NCI-H2107 (cell line): ENCODE measurements at places on chromosomes 11 and 22.

- DNase-seq = no peak
These were observed 12.2 kb downstream of the MRGPRD start for GRCh38 chr11:68968306-68969250.

DNA sequence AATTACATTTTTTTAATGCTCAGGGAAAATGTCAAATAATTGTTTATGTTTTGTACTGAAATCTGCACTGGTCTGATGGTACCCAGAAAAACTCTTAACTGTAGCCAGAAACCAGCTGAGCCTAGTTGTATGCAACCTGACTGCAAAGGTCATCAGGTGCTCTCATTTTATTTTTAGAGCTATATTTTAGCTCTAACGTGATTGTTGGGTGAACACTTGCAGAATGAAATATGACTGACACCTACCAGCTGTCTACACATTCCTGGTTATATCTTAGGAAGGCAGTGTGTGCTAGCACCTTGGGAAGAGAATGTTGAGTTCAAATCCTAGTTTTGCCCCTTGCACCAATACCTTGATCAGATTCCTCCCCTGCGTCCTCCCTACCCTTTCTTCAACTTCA is 23.6 kb downstream of the PTPRJ start:
- DNase-seq = no peak

DNA sequence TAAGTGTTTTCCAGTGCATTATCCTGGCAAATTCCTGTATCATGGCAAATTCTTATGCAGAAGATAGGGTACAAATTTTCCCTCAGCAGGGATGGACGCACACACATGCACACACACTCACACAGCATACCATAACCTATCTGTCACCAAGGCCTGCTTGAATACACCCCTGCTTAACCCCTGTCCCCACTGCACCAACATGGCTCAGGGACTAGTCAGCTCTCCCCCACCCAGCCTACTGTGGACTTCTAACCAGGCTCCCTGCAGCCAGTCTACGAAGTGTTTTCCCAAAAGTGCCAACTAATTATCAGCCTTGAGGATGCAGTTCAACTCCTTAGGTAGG is 63.1 kb downstream of the RAB30 start:
- DNase-seq = no peak

- DNase-seq = no peak
These were observed 60.3 kb upstream of the PRODH start for GRCh38 chr22:18996376-18996900.

- no peak for DNase-seq
These were observed 8.1 kb downstream of the PRR33 start for GRCh38 chr11:1883346-1884302.

DNA sequence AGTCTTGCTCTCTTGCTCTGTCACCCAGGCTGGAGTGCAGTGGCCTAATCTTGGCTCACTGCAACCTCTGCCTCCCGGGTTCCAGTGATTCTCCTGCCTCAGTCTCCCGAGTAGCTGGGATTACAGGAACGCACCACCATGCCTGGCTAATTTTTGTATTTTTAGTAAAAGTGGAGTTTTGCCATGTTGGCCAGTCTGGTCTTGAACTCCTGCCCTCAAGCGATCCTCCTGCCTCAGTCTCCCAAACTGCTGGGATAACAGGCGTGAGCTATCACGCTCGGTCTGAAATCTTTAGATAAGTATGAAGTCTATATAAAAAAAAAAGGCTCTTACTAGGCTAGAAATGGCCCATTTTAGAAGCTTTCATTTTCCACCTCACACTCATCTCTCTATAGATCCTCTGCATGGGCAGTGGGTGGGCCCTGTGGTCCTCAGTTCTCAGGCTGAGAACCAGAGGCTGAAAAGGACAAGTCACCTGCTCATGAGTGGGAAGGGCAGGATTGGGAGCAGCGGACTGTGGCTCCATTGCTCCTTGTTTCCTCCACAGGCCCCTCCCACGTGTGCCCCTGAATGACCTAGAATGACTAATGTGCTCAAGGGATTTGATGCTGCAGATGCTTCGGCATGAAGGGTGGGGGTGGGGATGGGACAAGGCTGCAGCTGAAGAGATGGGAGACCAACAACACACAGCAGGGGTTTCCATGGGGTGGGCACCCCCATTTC is 19.8 kb upstream of the PRAME start:
- DNase-seq = no peak

DNA sequence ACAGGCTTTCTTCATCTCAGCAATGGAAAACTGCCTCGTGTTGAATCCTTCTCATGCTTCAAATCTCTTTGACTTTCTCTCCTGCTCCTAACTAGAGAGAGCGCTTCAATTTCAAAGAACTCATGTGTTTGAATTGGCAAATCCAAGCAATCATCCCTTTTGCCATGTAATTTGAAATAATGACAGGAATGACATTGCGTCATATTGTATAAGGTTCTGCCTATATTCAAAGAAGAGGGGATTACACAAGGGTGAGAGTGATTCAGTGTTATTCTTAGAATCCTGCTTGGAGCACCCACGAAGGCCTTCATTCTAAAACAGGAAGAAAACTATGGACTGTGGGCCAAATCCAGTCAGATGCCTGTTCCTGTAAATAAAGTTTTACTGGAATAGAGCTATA is 720.6 kb downstream of the JRKL start:
- no peak for DNase-seq

GRCh38 chr11:77345621-77346020 is 44.1 kb upstream of the GDPD4 start:
- no peak for DNase-seq

GRCh38 chr22:36734171-36735058 is 30.9 kb upstream of the CACNG2 start:
- no peak for DNase-seq

- no peak for DNase-seq
These were observed 881.3 kb downstream of the KCNA4 start for GRCh38 chr11:29135504-29135903.

DNA sequence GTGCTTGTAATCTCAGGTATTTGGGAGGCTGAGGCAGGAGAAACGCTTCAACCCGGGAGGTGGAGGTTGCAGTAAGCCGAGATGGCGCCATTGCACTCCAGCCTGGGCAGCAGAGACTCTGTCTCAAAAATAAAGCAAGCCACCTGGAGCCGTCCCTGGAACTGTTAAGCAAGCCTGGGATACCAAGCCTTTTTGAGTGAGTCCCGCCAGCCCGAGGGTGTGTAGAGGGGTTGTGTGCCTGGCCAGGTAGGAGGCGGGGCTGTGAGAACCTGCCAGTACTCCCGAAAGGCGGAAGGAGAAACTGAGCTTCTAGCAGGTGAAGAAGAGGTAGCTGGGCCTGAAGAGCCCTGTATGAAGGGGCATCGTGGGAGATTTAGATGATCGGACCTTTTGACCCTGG is 52.4 kb downstream of the TRIOBP start:
- DNase-seq = no peak

GRCh38 chr11:61102667-61103571 is 630 bp downstream of the CD5 start:
- no peak for DNase-seq

DNA sequence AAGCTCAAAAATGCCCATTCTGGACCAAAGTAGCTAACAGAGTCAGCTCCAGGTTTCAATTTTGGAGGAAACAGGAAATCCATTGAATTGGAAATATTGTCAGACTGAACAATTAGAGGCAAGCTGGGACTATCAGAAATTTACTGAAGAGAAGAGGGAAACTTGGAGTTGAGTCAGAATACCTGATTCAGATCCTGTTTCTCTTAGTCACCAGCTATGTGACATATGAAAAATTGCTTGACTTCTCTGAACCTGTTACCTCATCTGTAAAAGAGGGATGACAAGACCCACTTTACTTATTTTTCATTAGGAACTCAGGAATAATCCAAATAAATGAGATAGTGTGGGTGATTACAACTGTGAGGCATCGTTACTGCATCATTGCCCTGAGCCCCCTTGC is 148.9 kb upstream of the CADM1 start:
- no peak for DNase-seq
